ENCODE measurements at places on chromosomes 1 and 21. TPM values are rescaled to one million over a fixed set of nuclear protein-coding genes. Genes with fewer than 3 reads are reported as not detected.

CDC14A gene
- 5.3 TPM for total RNA-seq

IVL gene
- not detected for total RNA-seq

TSPAN1 gene
- total RNA-seq, result 0.13 TPM

TFF1 gene
- total RNA-seq, result not detected

ARHGAP30 gene
- total RNA-seq, result not detected

MYOM3 gene
- total RNA-seq, result not detected

RGS18 gene
- not detected for total RNA-seq

OLIG2 gene
- total RNA-seq, result not detected

FCAMR gene
- not detected for total RNA-seq

THEM5 gene
- not detected for total RNA-seq

CDA gene
- 4.4 TPM for total RNA-seq

RGS8 gene
- not detected for total RNA-seq

ALDH4A1 gene
- 16.4 TPM for total RNA-seq

MRPS6 gene
- total RNA-seq, result 14.5 TPM

CDC20 gene
- 53.7 TPM for total RNA-seq

SLC35F3 gene
- not detected for total RNA-seq

CCDC190 gene
- total RNA-seq, result not detected

RGS7 gene
- 0.13 TPM for total RNA-seq

RBBP4 gene
- total RNA-seq, result 181 TPM

RUNX3 gene
- not detected for total RNA-seq

CFAP45 gene
- 0.13 TPM for total RNA-seq
